ENCODE measurements at places on chromosomes 11 and 22.
A peak's percentile ranks its signal among the peaks of the same experiment; 100 is the strongest.

GRCh38 chr22:45212306-45212709, 28.4 kb downstream of the KIAA0930 start:
- DNase-seq, result no peak

- DNase-seq, result no peak
Observed at GRCh38 chr11:18393581-18394274, 635 bp upstream of the LDHA start.

GRCh38 chr11:94895971-94896370, 77.4 kb downstream of the CWC15 start:
- no peak for DNase-seq

GRCh38 chr11:414318-414857, 411 bp downstream of the SIGIRR start:
- no peak for DNase-seq

- no peak for DNase-seq
Observed at GRCh38 chr22:49628391-49629260, 199.0 kb downstream of the BRD1 start.

GRCh38 chr11:129881570-129882170, 13.7 kb downstream of the NFRKB start:
- DNase-seq, result peak; percentile 14

GRCh38 chr11:66181632-66182315, 86.7 kb upstream of the RAB1B start:
- DNase-seq, result no peak

DNA sequence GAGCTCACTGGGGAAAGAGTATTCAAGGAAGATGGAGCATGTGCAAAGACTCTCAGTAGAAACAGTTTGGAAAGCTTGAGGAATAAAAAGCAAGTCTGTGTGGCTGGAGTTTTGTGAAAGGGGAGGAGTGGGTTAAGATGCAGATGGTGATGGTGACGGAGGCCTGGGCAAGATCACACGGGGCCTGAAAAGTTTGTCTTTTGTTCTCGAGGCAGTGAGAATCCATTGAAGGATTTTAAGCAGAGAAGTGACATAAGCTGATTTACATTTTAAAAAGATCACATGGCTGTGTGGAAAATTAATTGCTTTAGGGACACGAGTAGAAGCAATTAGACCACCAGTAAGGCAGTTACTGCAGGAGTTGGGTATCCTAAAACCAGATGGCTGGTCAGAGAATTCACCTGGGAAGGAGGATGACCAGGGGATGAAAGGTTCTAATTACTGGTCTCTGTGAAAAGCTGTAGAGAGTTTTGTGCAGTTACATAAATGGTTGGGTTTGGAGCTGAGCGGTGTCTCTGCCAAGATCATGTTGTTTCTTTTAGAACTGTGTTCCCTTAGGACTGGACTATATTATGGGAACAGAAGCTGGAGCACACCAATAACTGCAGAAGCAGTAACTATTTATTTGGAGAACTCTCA, 7.1 kb downstream of the RRP8 start:
- no peak for DNase-seq

DNA sequence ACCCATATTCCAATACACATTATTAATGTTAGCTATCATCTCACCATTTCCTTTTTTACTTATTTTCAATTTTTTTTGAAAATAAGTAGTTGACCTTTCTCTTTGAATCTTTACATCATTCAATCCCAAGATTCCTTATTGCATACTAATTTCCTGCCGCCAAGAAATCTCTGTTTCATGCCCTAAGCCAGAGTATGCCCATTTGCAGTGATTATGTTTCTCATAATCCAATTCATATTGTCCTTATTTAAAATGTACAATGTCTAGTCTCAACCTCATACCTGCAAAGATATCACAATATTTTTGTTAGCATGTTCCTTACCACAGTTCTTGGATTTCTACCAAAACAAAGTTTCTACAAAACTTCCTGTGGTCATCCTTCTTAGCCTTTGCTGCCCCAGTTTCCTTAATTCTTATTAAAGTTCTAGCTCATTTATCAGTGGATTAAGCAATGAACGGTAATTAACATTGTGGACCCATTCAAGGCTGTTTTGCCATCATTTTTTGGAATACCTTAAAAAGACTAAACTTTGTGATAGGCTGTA, 75.3 kb downstream of the CD44 start:
- DNase-seq, result no peak

- DNase-seq, result no peak
Observed at GRCh38 chr22:28183078-28183860, 264.2 kb upstream of the PITPNB start.

- DNase-seq, result no peak
Observed at GRCh38 chr11:70882716-70883085, 369.7 kb downstream of the SHANK2 start.

GRCh38 chr11:134583397-134583990, 171.5 kb upstream of the B3GAT1 start:
- no peak for DNase-seq
